Naive B cell (primary cell): ENCODE measurements at places on chromosomes 2 and 18. TPM values are rescaled to one million over a fixed set of nuclear protein-coding genes. Genes with fewer than 3 reads are reported as not detected.

DNA sequence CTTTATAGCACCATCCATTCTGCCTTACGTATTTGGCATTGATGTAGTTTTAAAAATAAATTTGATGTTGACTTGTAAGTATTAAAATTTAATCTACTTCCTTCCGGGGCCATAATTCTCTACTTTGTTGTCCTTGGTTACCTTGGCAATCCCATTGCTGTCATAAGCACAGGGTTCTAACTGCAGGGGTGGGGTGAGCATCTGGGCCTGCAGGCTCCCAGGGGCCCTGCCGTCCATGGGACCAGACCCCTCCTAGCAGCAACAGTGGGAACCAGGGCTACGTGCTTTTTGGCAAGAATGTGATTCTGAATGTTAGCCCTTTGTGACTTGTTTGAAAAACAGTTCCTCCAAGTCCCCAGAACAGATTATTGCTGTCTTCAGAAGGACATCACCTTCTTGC, 4.9 kb downstream of the ASAP2 start:
- H3K27me3 ChIP-seq: peaks cover 23% of the 10 kb centered on the region
- DNase-seq: no peak
- no peaks in the 10 kb centered on the region for H3K36me3 ChIP-seq

DNA sequence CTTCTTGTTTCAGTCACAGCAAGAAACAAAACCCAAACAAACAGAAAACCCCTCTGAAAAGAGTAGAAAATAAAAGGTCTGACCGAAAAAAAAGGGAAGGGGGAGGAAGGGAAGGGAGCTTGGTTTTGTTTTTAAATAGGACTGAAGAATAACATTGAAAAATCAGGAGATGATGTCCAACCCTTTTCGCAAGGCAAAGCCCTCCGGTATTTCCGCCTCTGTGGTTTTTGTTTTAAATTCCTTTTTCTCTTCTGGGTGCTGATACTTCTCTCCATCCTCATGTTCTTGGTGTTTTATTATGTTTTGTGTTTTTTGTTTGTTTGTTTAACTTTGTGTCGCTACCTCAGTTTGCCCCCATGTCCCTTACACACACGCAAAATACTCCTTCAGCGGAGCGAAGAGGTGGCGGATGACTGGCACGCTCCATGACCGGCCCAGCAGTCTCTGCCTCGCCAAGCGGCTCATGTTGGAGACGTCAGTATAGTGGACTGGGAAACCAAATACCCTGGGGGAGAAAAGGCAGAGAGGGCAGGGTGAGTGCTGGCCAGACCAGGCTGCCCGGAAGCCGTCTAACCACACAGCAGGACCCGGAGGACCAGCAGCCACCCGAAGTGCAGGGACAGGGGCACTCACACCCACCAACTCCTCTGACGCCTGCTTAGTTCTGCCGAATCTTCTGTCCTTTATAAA, 65.7 kb upstream of the POMC start:
- H3K27ac ChIP-seq: no peak overlapping the region
- no peak for DNase-seq
- H3K27me3 ChIP-seq: no peaks in the 10 kb centered on the region
- H3K4me1 ChIP-seq: peaks cover 8% of the 10 kb centered on the region
- peaks cover 28% of the 10 kb centered on the region for H3K36me3 ChIP-seq
- no peak overlapping the region for H3K4me3 ChIP-seq

DNA sequence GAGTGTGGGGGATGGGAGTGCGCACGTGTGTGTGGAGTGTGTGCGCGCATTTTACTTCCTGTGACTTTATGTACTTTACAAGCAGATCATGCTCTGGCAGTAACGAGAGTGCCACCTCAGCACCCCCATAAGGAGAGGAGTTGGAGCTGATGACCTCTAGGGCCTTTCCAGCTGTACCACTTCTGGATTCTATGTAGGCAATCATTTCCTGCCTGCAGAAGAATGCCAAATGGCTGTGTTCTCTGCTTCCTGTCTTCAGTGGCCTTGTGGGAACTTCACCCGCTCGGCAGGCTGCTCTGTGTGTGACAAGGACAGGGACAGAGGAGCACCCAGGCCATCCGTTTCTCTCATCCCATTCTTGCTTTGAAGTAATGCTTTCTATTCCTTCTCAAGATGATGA, 22.8 kb upstream of the ZNF385B start:
- H3K4me3 ChIP-seq: no peak overlapping the region
- no peaks in the 10 kb centered on the region for H3K27me3 ChIP-seq
- no peak overlapping the region for H3K27ac ChIP-seq
- no peak for DNase-seq
- H3K36me3 ChIP-seq: no peaks in the 10 kb centered on the region
- no peaks in the 10 kb centered on the region for H3K4me1 ChIP-seq

- H3K27me3 ChIP-seq: no peaks in the 10 kb centered on the region
- H3K4me3 ChIP-seq: no peak overlapping the region
- DNase-seq: no peak
- H3K36me3 ChIP-seq: no peaks in the 10 kb centered on the region
Measured at GRCh38 chr18:23998018-23998417, 16.5 kb upstream of the TTC39C start.

RAPGEF4 gene
- polyA plus RNA-seq: not detected

LYG2 gene
- polyA plus RNA-seq: not detected

GALNT13 gene
- polyA plus RNA-seq: not detected

RNF125 gene
- 13.9 TPM for polyA plus RNA-seq
